ENCODE measurements at places on chromosomes 4 and X. TPM values are rescaled to one million over a fixed set of nuclear protein-coding genes. Genes with fewer than 3 reads are reported as not detected.
A peak's percentile ranks its signal among the peaks of the same experiment; 100 is the strongest.

SPANXN5 gene
- polyA plus RNA-seq: not detected

FGF16 gene
- polyA plus RNA-seq: not detected

GLRB gene
- not detected for polyA plus RNA-seq

GRCh38 chrX:149069899-149070298, 435.2 kb downstream of the IDS start:
- no peak for DNase-seq
- no peak overlapping the region for H3K27ac ChIP-seq
- H3K36me3 ChIP-seq: no peaks in the 10 kb centered on the region
- H3K27me3 ChIP-seq: no peaks in the 10 kb centered on the region
- H3K4me3 ChIP-seq: no peak overlapping the region

DNA sequence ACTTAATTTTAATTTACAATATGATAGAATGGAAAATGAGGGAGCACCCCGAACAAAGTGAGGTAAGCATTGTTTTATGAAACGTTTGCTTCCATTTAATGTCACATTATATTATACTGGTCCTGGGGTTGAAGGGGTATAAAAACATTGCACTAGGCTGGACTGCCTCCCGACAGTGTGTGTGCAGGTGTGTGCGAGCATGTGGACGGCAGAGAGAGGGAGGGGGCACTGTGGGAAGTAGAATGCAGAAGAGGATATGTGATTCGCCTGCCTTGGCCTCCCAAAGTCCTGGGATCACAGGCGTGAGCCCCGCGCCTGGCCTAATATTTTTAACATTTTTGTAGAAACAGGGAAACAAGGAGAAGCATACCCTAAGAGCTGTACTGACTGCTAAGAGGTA, 36.0 kb downstream of the IRF2 start:
- H3K4me3 ChIP-seq: peak overlapping the region; percentile 34
- peaks cover 88% of the 10 kb centered on the region for H3K4me1 ChIP-seq
- DNase-seq: no peak

- H3K27ac ChIP-seq: no peak overlapping the region
- no peaks in the 10 kb centered on the region for H3K4me1 ChIP-seq
- H3K27me3 ChIP-seq: peaks cover 2% of the 10 kb centered on the region
- H3K4me3 ChIP-seq: no peak overlapping the region
Observed at GRCh38 chr4:99430106-99430505, 5.0 kb downstream of the ADH7 start.

GRCh38 chrX:103356130-103356798, at the start of gene TCEAL9:
Gene TCEAL9 (plus strand): TSS chrX:103356506. CDS start chrX:103357685, 1,179 bp downstream.
- H3K4me3 ChIP-seq: peak within 1 kb of the TSS; percentile 90
- no peak for DNase-seq
- peaks cover 8% of the 10 kb centered on the region for H3K4me1 ChIP-seq
- H3K27me3 ChIP-seq: no peaks in the 10 kb centered on the region

DNA sequence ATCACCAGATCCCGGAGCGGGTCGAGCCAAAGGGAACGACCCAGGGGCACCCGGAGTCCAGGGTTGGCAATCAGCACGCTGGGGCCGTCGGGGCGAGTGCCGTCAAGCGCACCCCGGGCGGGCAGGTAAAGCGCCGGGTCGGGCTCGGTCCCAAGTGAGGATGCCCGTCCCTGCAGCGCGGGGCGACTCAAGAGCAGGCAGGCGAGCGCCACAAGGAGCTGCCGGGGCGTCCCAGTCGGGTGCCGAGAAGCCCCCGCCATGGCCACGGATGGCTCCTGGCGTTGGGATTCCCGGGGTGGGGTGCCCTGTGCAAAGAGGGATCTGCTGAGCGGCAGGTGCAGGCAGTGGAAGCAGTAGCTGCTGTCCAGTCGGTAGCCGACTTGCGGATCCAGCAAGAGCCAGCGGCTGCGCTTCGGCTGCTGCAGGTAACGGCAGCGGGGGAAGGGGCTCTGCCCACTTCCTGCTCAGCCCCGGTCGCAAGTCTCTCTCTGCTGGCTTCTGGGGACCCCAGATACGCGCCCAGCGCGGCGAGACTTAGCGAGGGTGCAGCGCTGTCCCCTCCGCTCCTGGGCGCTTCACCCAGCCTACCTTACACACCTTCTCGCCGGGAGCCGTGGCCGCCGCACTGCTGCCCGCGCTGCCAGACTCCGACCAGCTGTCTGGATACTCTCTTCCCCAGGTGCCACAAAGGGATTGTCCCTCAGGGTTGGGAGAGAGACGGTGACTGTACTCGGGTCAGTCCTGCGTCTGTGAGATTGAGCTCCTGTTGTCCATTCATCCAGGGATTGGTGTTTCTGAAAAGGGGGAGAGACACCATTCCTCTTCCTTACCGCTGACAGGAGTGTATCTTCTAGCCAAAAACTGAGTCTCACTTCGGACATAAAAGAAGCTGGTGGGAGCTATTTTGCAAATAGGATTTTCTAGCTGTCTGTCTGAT, at the start of gene FREM3:
FREM3 (minus strand) TSS at position 260 of the 937 bp plus-strand sequence; CDS start at position 260, 0 bp downstream.
- peak within 1 kb of the TSS; percentile 75 for H3K4me3 ChIP-seq
- no peak within 1 kb of the TSS for H3K27ac ChIP-seq
- peaks cover 9% of the 10 kb centered on the region for H3K4me1 ChIP-seq
- no peak for DNase-seq
- peaks cover 18% of the 10 kb centered on the region for H3K36me3 ChIP-seq
- peaks cover 60% of the 10 kb centered on the region for H3K27me3 ChIP-seq

DNA sequence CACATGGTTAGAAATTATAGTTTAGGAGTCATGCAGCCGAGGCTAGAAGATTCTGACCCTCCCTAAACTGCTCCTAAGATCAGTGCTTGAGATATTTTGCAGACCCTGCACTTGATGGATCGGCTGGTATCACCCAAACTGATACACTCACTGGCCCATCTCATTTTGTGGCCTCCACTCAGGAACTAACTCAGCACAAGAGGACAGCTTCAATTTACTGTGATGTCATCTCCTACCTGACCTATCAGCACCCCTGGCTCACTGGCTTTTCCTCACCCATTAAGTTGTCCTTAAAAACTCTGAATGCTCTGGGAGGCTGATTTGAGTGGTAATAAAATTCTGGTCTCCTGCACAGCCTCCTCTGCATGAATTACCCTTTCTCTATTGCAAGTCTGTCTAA, 450.9 kb downstream of the PCDH10 start:
- H3K27me3 ChIP-seq: no peaks in the 10 kb centered on the region
- no peak overlapping the region for H3K4me3 ChIP-seq
- no peak overlapping the region for H3K27ac ChIP-seq

- H3K27ac ChIP-seq: no peak overlapping the region
- no peak for DNase-seq
- no peaks in the 10 kb centered on the region for H3K4me1 ChIP-seq
- no peaks in the 10 kb centered on the region for H3K36me3 ChIP-seq
- no peak overlapping the region for H3K4me3 ChIP-seq
Observed at GRCh38 chrX:107465932-107466620, 16.6 kb downstream of the FRMPD3 start.

GRCh38 chrX:71993371-71993770, 82.7 kb downstream of the NHSL2 start:
- peaks cover 2% of the 10 kb centered on the region for H3K27me3 ChIP-seq
- H3K36me3 ChIP-seq: no peaks in the 10 kb centered on the region
- DNase-seq: no peak
- H3K4me1 ChIP-seq: peaks cover 9% of the 10 kb centered on the region
- no peak overlapping the region for H3K4me3 ChIP-seq

- H3K4me1 ChIP-seq: no peaks in the 10 kb centered on the region
- no peaks in the 10 kb centered on the region for H3K36me3 ChIP-seq
- DNase-seq: no peak
- no peak overlapping the region for H3K4me3 ChIP-seq
Observed at GRCh38 chrX:107213477-107213876, 7.1 kb downstream of the DNAAF6 start.

- no peaks in the 10 kb centered on the region for H3K36me3 ChIP-seq
- no peak overlapping the region for H3K4me3 ChIP-seq
- H3K4me1 ChIP-seq: no peaks in the 10 kb centered on the region
- no peak overlapping the region for H3K27ac ChIP-seq
Observed at GRCh38 chrX:49019599-49020249, 17.7 kb upstream of the GRIPAP1 start.

- H3K27ac ChIP-seq: no peak overlapping the region
- no peak overlapping the region for H3K4me3 ChIP-seq
- peaks cover 12% of the 10 kb centered on the region for H3K36me3 ChIP-seq
- DNase-seq: no peak
- H3K4me1 ChIP-seq: peaks cover 6% of the 10 kb centered on the region
- H3K27me3 ChIP-seq: no peaks in the 10 kb centered on the region
Observed at GRCh38 chr4:25827373-25827772, 35.4 kb downstream of the SEL1L3 start.

DNA sequence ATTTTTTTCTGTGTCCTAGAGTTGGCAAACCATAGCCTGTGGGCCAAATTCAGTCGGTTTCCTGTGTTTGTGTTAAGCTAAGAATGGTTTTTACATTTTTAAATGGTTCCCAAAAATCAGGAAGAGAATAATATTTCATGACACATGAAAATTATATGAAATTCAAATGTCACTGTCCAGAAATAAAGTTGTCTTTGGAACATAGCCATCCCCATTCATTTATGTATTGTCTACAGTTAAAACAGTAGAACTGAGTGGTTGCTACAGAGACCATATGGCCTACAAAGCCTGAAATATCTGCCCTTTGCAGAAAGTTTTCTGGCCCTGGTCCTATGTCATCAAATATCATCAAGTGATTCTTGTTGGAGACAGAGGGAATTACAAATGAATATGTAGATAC, 15.5 kb downstream of the FRMPD4 start:
- H3K4me3 ChIP-seq: no peak overlapping the region
- no peaks in the 10 kb centered on the region for H3K36me3 ChIP-seq

- DNase-seq: no peak
- H3K36me3 ChIP-seq: no peaks in the 10 kb centered on the region
- H3K27ac ChIP-seq: peak overlapping the region; percentile 99
- peaks cover 31% of the 10 kb centered on the region for H3K4me1 ChIP-seq
- peak overlapping the region; percentile 96 for H3K4me3 ChIP-seq
- H3K27me3 ChIP-seq: no peaks in the 10 kb centered on the region
Observed at GRCh38 chrX:71067712-71068043, 456 bp downstream of the SNX12 start.

DNA sequence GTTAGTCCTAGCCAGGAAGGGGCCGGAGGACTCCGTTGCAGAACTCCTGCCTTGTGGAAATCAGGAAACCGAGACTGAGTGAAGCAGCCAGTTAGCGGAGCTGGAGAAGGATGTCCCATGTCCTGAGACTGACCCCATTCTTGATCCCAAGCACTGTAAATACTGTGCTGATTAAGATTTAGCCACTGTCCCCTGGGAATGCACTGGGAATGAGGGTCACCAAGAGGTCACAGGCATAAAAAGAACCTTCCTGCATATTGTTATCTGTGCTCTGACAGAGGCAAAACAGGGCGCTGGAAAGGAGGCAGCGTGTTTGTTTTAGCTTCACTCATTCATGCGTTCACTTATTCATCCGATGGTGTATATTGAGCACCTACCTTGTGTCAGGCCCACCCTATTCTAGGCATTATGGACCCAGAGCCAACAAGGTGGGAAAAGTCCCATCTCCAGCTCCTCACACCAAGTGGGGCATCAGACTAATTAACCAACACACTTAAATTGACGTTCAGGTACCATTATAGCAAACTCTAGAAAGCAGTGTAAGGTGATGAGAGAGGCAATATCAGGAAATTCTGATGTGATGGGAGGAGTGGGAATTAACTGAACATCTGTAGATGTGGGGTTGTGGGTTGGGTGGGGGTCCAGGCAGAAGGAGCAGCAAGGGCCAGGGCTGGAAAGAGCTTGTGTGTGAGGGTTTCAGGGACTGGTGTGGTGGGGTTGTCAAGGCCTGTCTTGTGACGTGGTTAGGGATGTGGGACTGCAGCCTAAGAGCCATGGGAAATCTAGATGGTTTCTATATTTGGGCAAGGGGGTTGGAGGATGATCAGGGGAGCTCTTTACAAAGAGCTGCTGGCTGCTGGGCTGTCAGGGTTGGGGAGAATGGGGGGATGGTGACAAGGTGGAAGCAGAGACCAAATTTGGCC, 10.6 kb upstream of the SLC2A9 start:
- H3K27me3 ChIP-seq: peaks cover 1% of the 10 kb centered on the region
- H3K27ac ChIP-seq: no peak overlapping the region
- H3K36me3 ChIP-seq: peaks cover 7% of the 10 kb centered on the region
- no peak overlapping the region for H3K4me3 ChIP-seq
- DNase-seq: no peak

DNA sequence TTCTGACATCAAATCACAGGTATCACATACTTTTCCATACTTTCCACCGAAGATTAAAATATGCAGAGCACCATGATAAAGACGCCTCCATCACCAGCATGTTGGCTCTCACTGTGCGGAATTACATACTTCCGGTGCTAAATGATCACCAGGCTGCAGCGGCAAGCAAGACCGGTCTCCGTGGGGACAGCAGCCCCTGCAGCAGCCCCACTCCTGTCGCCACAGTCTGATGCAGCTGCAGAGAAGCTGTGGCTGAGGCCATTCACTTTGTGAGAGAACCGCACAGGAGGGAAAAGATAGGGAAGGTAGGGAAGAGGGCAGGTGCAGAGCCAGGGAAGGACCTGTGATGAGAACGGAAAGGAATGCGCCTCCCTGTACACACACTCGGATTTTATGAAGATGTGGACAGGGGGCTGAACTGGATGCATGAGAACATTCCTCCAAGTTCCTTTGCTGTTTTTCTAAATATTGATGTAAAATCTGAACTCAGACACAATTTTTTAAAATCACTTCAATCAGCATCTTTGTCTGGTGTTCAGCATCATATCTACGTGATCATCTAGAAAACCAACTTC, 38.3 kb downstream of the AFAP1 start:
- no peaks in the 10 kb centered on the region for H3K36me3 ChIP-seq
- H3K4me3 ChIP-seq: no peak overlapping the region
- DNase-seq: no peak
- H3K27ac ChIP-seq: no peak overlapping the region
- peaks cover 33% of the 10 kb centered on the region for H3K4me1 ChIP-seq

- H3K4me1 ChIP-seq: no peaks in the 10 kb centered on the region
- DNase-seq: no peak
- H3K27ac ChIP-seq: no peak overlapping the region
- no peak overlapping the region for H3K4me3 ChIP-seq
- no peaks in the 10 kb centered on the region for H3K36me3 ChIP-seq
- H3K27me3 ChIP-seq: peaks cover 18% of the 10 kb centered on the region
Observed at GRCh38 chr4:121555315-121556107, 141.3 kb downstream of the ANXA5 start.

DNA sequence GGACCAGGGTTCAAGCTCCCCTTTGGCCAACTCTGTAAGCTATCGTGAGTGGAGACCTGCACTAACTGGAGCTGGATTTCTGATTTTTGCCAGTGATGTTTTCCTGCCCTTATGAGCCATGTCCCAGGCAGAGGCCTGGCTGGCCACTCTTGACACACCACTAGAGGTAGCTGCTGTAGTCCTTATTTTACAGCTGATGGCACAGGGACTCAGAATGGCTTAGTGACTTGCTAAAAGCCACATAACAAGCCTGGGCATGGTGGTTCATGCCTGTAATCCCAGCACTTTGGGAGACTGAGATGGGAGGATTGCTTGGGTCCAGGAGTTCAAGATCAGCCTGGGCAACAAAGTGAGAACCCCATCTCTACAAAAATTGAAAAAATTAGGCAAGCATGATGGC, 33.4 kb downstream of the CYTL1 start:
- H3K4me3 ChIP-seq: no peak overlapping the region
- H3K27ac ChIP-seq: no peak overlapping the region
- H3K4me1 ChIP-seq: no peaks in the 10 kb centered on the region
- no peaks in the 10 kb centered on the region for H3K27me3 ChIP-seq

Measured in naive thymus-derived CD8-positive, alpha-beta T cell (primary cell).